Activated T-cell treated with anti-CD3 and anti-CD28 coated beads, Interleukin-2, amount 50 U/mL, for 4 hours (primary cell): ENCODE measurements at places on chromosomes 4 and X.

DNA sequence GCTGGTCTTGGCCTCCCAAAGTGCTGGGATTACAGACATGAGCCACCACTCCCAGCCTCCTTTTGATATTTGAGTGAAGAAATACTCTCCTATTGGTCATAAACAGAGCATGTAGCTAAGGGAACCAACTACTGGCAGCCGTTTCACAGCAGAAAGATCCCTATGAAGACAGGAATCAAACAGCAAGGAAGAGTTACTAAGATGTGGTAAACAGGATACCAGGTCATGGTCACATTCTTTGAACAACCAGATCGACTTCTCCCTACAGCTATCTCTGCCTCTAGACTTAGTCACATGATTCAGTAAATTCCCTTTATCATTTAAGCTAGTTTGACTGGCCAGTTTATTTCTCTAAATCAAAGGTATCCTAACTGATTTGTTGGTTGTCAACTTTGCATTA lies 9.0 kb upstream of the HNRNPD start:
- no peak for DNase-seq

DNA sequence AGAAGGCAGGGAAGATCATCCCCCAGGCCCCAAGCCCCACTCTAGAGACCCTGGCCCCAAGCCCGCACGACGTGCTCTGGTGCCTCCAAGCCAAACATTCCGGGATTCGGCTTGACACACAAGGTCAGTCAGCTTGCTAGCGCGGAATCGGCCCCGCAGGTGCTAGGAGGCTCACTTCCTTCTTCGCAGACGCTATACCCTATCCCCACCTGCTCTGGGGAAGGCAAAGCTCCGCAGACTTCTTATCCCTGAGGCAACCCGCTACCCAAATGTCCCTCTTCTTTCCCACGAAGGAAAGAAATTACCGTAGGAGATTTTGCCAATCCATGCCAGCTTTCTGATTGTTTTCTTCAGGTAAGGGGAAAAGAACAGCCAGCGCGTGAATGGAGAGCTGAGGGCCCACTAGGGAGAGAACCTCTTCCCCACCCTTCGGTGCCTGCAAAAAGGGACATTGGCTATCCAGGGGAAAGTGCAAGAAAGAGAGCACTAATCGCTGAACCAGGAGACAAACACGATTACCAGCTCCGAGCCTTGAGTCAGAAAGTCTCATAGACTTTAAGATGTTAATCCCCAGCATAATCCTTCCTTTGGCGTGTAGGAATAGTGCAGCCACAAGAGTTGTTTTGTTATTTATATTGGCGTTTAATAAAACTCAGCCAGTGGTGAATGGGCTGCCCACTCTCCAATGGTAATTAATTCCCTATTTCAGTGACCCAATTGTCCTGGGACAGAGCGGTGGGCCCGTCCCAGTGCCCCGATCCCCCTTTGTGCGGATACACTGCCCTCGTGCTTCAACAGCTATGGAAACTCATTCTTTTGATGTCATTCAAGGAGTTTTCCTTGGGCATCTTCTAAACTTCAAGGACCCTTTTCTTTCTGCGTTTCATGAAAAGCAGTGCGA lies 5.4 kb upstream of the NEUROG2 start:
- DNase-seq, result no peak

GRCh38 chr4:22416403-22416802 lies 99.5 kb downstream of the ADGRA3 start:
- DNase-seq, result no peak

GRCh38 chr4:155552180-155552579 lies 114.5 kb upstream of the GUCY1A1 start:
- no peak for DNase-seq

- no peak for DNase-seq
Measured at GRCh38 chrX:148542481-148543255, 42.3 kb downstream of the AFF2 start.

GRCh38 chrX:77731821-77732419 lies 54.1 kb downstream of the ATRX start:
- DNase-seq, result no peak

DNA sequence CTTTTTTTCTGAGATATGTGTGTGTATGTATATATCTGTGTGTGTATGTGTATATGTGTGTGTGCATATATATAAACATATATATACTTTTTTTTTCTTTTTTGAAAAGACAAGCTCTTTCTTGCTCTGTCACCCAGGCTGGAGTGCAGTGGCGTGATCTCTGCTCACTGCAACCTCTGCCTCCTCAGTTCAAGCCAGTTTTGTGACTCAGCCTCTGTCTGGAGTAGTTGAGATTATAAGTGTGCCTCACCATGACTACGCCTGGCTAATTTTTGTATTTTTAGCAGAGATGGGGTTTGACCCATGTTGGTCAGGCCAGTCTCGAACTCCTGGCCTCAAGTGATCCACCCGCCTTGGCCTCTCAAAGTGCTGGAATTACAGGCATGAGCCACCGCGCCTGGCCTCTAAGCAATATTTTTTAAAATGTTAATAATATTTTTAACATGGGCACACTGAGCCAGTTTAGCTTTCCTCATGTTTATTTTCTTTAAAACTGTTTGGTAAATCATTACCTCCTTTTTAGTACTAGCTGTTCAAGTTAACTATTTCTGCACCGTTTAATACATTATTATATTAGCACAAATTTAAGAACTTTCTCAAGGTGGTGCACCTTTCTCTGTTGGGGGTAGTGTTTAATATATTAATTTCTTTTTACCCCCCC lies 33.3 kb downstream of the BBS12 start:
- DNase-seq, result no peak

DNA sequence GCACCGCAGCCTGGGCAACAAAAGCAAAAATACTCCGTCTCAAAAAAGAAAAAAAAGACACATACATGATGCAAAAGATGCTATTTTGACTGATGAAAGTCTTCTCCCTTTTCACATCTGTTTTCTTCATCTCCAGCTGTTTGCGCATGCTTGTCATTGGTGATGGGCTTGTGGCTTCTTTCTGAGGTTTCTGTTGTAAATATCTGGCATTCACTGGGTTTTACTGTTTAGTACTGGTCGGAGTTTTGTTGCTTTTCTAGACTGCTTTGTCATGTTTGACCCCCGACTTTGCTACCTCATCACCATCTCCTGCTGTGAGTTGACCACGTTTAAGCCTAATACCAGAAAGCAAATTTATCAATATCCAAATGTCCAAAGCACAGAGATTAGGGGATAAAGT lies 34.4 kb downstream of the PTCHD1 start:
- DNase-seq, result no peak

GRCh38 chrX:51406688-51407519 lies 74.3 kb downstream of the NUDT10 start:
- DNase-seq, result no peak

DNA sequence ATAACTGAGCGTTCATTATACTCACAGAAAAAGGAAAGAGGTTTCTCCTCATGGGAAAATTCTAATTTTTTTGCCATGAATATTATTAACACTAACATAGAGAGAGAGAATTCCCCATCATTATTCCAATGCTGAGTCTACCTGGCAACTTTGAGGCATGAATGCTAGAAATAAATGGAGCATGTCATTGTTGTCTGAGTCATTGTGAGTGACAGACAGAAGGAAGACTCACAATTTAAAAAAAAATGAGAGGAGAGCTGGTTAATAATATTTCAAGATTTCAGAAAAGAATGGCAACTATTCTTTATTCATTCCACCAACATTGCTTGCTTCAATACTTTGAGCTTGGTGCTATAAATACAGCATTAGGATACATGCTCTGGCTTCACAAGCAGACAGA lies 170.4 kb upstream of the HS3ST1 start:
- DNase-seq, result no peak

GRCh38 chr4:1360423-1361283 lies 13.6 kb downstream of the UVSSA start:
- DNase-seq, result no peak

GRCh38 chr4:69584135-69584534 lies 55.3 kb downstream of the UGT2A2 start:
- no peak for DNase-seq

- DNase-seq, result no peak
Measured at GRCh38 chr4:174388461-174389145, 104.9 kb downstream of the CEP44 start.

DNA sequence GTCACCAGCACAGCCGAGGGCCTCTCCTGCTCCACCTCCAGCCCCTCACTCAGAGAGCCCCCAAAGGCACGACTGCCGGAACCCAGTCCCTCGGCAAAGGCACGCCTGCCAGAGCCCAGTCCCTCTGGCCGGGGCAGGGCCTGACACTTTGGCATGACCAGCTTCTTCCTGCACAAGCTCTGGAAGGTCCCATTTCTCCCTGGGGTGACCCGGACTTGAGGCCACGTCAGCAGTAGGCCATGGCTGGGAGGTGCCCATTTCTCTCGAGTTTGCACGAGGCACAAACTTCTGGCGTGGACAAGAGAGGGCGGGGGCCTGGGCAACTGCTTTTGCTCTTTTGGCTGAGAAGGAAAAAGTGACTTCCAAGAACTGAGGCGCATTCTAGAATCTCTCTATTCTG lies 62.2 kb upstream of the GPR78 start:
- no peak for DNase-seq

- no peak for DNase-seq
Measured at GRCh38 chrX:101642093-101642492, 17.6 kb downstream of the ARMCX2 start.

DNA sequence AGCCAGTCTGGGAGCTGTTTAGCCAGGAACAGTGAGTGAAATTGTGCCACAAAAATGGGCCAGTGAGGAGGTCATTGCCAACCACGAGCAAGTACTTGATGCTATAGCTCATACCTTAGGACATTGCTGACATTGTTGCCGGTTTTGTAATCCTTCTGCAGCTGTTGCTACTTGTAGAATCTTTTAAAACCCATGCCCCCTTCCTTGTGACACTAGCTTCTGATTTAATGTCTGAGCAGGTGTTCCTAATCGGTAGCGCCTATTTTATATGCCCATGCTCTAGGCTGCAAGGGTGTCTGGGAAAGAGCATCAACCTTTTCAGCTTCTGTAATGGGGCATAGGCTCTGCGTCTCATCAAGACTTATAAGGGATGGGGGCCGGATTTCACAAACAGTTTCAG lies 2.6 kb downstream of the POLA1 start:
- no peak for DNase-seq

GRCh38 chr4:45120163-45120562 lies 393.8 kb upstream of the GNPDA2 start:
- DNase-seq, result no peak

GRCh38 chr4:66300336-66300934 lies 630.1 kb upstream of the EPHA5 start:
- DNase-seq, result no peak

GRCh38 chrX:8773117-8773516 lies 28.1 kb downstream of the FAM9A start:
- DNase-seq, result no peak

- no peak for DNase-seq
Measured at GRCh38 chr4:5110901-5111300, 59.6 kb downstream of the STK32B start.

GRCh38 chr4:94455081-94455480 lies 3.3 kb downstream of the PDLIM5 start:
- no peak for DNase-seq

DNA sequence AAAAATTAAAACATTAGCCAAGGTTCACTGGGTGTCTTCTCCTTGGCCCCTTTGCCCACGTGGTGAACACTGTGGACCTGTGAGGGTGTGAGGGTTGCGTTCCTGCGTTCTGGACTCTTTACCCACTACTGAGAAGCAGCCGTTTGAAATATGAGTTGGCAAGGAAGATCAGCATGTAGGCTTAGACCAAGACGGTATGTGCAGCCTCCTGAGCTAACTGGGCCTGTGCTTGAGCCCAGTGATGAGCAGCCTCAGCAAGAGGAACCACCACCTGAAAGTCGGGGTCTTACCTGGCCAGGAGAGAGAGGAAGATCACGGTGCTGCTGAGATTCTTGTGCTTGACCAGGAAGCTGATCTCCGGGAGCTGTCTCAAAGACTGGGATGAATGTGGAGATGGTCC lies 19.5 kb downstream of the RGS12 start:
- DNase-seq, result no peak

DNA sequence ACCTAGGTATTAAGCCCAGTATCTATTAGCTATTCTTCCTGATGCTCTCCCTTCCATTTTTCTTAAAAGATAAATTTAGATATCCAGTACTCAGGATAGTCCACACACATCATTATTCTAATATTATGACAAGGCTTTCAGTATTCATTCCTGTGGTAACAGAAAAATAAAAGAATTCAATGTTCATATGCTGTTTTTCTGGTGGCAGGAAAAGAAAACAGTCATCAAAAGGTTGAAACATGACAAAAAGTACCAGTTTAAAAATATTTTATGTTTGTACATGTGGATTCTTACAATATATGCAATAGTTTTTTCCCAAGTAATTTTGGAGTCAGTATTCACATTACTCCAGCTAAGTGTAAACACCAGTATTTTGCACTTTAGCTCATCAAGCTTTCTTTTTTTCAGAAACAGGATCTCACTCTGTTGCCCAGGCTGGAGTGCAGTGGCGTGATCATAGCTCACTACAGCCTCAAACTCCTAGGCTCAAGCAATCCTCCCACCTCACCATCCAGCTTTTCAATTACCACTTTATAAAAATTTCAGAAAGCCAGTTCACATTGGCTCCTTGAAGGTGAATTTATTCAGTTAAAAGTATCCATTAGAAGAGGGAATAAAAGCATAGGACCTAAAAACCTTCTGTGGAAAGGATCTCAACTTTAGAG lies 2.3 kb downstream of the APBB2 start:
- DNase-seq, result no peak
